ENCODE measurements at places on chromosomes 7 and 10. TPM values are rescaled to one million over a fixed set of nuclear protein-coding genes. Genes with fewer than 3 reads are reported as not detected.

DNA sequence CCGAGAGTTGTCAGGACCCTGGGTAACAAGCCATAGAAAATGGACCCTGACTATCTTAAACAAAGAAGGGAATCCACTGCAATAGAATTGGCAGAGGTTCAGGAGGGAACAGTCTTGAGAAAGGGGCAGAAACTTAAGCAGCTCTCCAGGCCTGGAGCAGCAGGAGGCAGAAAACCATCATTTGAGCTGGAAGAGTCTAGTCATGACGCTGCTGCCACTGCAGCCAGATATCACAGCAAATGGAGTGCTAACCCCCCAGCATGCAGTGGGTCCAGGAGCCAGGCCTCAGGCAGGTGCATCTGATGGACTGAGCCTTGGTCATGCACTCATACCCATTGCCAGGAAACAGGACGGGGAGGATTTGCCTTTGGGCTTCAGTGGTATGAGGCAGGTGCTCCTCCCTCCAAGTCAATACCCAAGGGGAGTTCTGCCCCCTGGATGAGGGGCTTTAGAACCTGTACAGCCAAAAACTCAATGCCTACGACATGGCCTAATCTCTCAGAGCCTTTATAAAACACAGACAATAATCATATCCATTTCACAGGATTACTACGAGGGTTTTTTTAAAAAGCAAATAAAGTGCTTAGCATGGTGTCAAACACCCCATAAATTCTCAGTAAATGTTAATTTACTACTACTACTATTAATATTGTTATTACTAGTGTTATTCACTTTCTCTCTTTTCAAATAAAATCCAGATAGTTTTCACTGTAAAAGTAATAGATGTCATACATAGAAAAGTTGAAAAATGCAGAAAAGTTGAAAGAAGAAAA, 30.7 kb downstream of the DUSP5 start:
- peak overlapping the region; percentile 0 for H3K4me3 ChIP-seq
- H3K36me3 ChIP-seq, result peaks cover 3% of the 10 kb centered on the region
- peak overlapping the region; percentile 75 for H3K27ac ChIP-seq
- peaks cover 6% of the 10 kb centered on the region for H3K27me3 ChIP-seq

DNA sequence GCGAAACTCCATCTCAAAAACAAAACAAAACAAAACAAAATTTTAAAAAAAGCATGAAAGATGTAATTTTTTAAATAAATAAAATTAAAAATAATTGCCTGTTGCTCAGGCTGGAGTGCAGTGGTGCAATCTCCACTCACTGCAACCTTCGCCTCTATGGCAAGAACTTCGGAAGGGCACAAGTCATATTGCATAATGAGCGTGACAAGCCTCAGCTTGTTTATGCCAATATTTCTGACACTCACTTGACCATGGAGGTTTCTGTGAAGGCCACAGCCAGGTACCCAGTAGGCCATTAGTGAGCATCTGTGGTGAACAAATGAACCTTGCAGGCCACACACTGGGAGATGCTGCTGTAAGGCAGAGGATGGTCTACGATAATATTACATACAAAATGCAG, 106.1 kb upstream of the KMT2C start:
- H3K27me3 ChIP-seq, result no peaks in the 10 kb centered on the region
- H3K4me3 ChIP-seq, result no peak overlapping the region
- no peak overlapping the region for H3K27ac ChIP-seq
- no peak for DNase-seq

- peaks cover 9% of the 10 kb centered on the region for H3K36me3 ChIP-seq
- H3K4me1 ChIP-seq, result peaks cover 32% of the 10 kb centered on the region
- peak; percentile 18 for DNase-seq
- no peak overlapping the region for H3K4me3 ChIP-seq
- peak overlapping the region; percentile 75 for H3K27ac ChIP-seq
Measured at GRCh38 chr10:23540401-23541030, 101.6 kb downstream of the OTUD1 start.

- peaks cover 75% of the 10 kb centered on the region for H3K4me1 ChIP-seq
- no peaks in the 10 kb centered on the region for H3K27me3 ChIP-seq
- H3K36me3 ChIP-seq, result peaks cover 32% of the 10 kb centered on the region
- no peak overlapping the region for H3K4me3 ChIP-seq
- peak; percentile 15 for DNase-seq
Measured at GRCh38 chr7:24963218-24963617, 16.8 kb downstream of the OSBPL3 start.

GRCh38 chr10:102476466-102477141, 25.3 kb upstream of the C10orf95 start:
- peak overlapping the region; percentile 69 for H3K27ac ChIP-seq
- no peak overlapping the region for H3K4me3 ChIP-seq
- peaks cover 30% of the 10 kb centered on the region for H3K36me3 ChIP-seq

DNA sequence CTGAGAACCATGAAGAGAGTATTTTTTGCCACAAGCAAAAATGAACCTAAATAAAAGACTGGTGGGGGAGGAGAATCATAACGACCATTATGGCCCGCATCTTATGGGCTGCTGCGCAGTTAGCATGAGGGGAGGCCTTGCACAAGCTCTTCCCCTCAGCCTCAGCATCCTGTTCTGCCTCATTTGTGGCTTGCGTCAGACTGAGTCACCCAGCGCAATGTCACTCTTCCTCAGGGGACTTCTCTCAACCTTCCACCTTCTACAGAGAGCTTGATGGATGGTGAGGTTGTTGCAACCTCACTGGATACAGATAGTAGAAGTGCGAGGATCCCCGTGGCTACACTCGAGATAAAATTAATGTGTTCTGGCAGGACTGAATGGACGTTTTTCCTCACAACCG, 16.8 kb upstream of the GPR15LG start:
- H3K27ac ChIP-seq, result no peak overlapping the region
- DNase-seq, result no peak
- H3K27me3 ChIP-seq, result peaks cover 2% of the 10 kb centered on the region
- no peak overlapping the region for H3K4me3 ChIP-seq
- peaks cover 10% of the 10 kb centered on the region for H3K4me1 ChIP-seq

DNA sequence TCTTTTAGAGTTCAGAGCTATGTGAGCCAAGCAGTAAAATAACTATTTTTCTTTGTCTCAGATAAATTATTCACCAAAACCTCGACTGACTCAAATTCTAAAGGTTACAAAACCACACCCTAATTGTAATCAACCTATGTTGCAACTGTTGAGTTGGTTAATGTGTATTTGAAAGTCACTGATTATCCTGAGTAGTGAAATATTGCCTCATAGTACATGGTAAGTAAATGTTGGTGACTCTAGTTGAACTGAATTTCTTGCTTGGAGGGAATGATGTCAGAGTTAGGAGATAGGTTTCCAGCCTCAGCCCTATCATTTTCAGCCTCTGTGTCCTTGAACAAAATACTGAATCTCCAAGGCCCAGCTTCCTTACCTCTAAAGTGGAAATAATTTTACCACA, 3.0 kb upstream of the CYP2C18 start:
- no peaks in the 10 kb centered on the region for H3K4me1 ChIP-seq
- DNase-seq, result no peak
- no peaks in the 10 kb centered on the region for H3K27me3 ChIP-seq
- H3K36me3 ChIP-seq, result no peaks in the 10 kb centered on the region
- H3K4me3 ChIP-seq, result no peak overlapping the region

GRCh38 chr10:26335574-26336093, 102.5 kb upstream of the APBB1IP start:
- peak overlapping the region; percentile 59 for H3K4me3 ChIP-seq
- peaks cover 12% of the 10 kb centered on the region for H3K4me1 ChIP-seq
- peaks cover 3% of the 10 kb centered on the region for H3K27me3 ChIP-seq
- peaks cover 5% of the 10 kb centered on the region for H3K36me3 ChIP-seq

- DNase-seq, result no peak
- H3K4me3 ChIP-seq, result no peak overlapping the region
- H3K27ac ChIP-seq, result no peak overlapping the region
- H3K27me3 ChIP-seq, result no peaks in the 10 kb centered on the region
Measured at GRCh38 chr7:146862415-146862814, 745.8 kb downstream of the CNTNAP2 start.

GRCh38 chr10:77877441-77878344, 48.9 kb downstream of the DLG5 start:
- no peaks in the 10 kb centered on the region for H3K27me3 ChIP-seq
- DNase-seq, result no peak
- H3K4me1 ChIP-seq, result peaks cover 23% of the 10 kb centered on the region
- no peaks in the 10 kb centered on the region for H3K36me3 ChIP-seq

DNA sequence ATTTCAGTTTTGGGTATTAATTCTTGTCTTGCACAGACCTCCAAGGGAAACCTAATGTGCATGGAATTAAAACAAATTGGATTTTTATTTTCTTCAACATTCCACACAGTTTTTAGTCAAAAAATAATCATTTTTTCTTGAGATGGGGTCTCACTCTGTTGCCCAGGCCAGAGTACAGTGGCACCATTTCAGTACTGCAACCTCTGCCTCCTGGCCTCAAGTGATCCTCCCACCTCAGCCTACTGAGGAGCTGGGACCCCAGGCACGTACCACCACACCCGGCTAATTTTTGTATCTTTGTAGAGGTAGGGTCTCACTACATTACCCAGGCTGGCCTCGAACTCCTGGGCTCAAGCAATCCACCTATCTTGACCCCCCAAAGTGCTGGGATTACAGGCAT, 4.9 kb downstream of the BAIAP2L1 start:
- H3K4me1 ChIP-seq, result peaks cover 4% of the 10 kb centered on the region
- H3K36me3 ChIP-seq, result no peaks in the 10 kb centered on the region
- H3K27ac ChIP-seq, result no peak overlapping the region
- H3K4me3 ChIP-seq, result no peak overlapping the region
- peaks cover 23% of the 10 kb centered on the region for H3K27me3 ChIP-seq
- no peak for DNase-seq

GRCh38 chr7:44415510-44415909, 74.9 kb downstream of the NUDCD3 start:
- peaks cover 8% of the 10 kb centered on the region for H3K4me1 ChIP-seq
- H3K4me3 ChIP-seq, result no peak overlapping the region
- no peak overlapping the region for H3K27ac ChIP-seq
- H3K36me3 ChIP-seq, result peaks cover 61% of the 10 kb centered on the region
- no peaks in the 10 kb centered on the region for H3K27me3 ChIP-seq

DNA sequence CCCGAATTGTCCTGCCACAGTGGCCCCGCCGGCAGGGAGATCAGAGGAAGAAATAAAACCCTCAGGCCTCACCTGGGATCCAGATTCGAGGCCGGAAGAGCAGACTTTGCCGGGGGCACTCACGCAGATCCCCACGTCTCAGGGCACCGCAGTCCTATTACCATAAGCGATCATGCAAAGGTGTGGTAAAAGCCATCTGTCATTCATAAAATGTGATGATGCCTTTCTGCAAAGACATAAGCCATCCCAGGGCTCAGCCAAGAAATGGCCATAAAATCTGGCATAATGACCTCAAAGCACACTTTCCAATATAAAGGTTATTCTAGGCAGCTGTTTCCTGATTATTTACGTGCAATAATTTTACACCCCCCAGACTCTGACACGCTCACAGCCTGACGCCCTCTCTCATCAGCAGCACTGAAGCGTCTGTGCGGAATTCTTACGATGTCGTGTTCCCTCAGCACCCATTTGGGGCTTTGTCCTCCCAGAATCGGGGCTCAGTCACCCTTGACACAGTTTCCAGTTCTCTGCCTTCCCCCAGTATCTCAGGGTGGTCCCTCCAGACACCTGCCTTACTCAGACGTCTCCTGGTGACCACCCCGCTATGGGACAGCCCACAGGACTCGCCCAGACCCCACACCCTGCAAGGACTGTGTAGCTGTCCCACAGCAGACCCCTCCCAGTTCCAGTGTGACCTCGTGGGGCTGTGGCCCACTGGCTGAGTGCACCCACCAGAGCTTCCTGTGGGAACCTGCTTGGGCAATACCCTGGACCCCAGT, 74.3 kb upstream of the FAM20C start:
- no peak overlapping the region for H3K4me3 ChIP-seq
- H3K4me1 ChIP-seq, result no peaks in the 10 kb centered on the region
- no peaks in the 10 kb centered on the region for H3K36me3 ChIP-seq
- DNase-seq, result no peak
- H3K27me3 ChIP-seq, result peaks cover 20% of the 10 kb centered on the region

DNA sequence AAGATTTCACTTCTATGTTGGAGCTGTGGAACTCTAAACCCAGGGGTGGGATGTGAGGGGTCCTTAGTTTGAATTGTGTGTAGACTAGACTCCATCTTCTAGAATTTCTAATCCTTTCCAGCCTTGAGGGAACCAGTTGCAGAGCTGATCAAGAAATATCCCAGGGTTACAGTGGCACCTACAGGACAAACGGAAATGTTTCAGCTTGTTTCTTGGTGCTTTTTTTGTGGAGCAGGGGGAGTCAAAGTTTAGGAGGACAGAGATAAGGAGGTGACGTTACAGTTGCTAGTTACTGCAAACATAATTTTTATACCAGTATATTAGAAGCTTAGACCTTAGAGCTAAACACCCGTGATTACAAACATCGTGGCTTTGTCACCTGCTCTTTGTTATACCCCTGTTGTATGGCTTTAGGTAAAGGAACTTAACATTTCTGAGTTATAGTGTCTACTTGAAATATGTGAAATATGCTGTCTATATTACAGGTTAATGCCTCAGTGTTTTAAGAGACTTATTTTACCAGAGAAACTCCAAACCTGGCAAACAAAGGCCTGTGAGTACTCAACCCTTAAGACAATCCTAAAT, 84.5 kb upstream of the DYNC1I1 start:
- peaks cover 6% of the 10 kb centered on the region for H3K4me1 ChIP-seq
- DNase-seq, result no peak
- no peaks in the 10 kb centered on the region for H3K36me3 ChIP-seq
- H3K27me3 ChIP-seq, result peaks cover 2% of the 10 kb centered on the region

The KAZALD1 gene
- 0.27 TPM for total RNA-seq

The CTAGE15 gene
- total RNA-seq, result 0.57 TPM

The NEUROD6 gene
- not detected for total RNA-seq

The OR2A12 gene
- total RNA-seq, result not detected

The TUBAL3 gene
- total RNA-seq, result not detected

All from activated CD4-positive, alpha-beta T cell treated with anti-CD3 and anti-CD28 coated beads, Interleukin-2, amount 10 ng/mL, durations not matched to agents 7 days and 5 days (primary cell).